ENCODE measurements at places on chromosomes 7 and 10. TPM values are rescaled to one million over a fixed set of nuclear protein-coding genes. Genes with fewer than 3 reads are reported as not detected.

The HGF gene
- 4.7 TPM for total RNA-seq

- no peak for DNase-seq
These were observed 76.0 kb downstream of the TYW1B start for GRCh38 chr7:72751978-72752377.

The HERPUD2 gene
- total RNA-seq: 18.5 TPM

The DDC gene
- not detected for total RNA-seq

DNA sequence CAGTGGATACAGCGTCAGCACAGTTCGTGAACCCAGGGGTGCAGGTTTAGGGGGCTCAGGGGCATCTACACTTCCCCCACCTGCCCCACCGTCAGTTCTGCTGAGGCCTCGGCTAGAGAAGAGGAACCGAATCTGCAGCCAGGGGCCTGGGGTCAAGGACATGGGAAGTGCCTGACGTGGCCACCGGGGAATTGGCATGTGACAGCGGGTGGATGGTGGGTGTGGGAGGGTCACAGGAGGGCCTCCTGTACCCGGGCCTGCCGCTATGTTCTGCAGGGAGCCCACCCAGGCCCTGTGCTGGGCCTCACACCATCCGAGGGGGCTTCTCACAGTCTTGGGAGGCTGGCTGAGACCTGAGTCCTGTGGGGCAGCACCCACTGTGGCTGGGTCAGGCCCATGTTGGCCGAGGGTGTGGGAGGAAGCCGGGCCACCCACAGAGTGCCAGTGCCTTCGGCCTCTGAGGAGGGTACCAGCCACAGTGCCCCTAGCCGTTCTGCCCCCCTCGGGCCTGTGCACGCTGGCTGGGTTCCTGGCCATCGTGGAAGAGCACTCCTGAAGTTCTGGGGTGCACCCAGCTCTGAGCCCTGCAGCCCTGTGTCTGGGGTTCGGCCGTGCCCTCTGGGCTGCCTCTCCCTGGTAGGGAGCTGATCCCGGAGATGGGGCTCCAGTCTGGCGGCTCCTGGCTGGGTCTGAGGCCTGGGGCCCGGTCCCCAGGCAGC is 5.9 kb downstream of the TTYH3 start:
- no peak for DNase-seq

DNA sequence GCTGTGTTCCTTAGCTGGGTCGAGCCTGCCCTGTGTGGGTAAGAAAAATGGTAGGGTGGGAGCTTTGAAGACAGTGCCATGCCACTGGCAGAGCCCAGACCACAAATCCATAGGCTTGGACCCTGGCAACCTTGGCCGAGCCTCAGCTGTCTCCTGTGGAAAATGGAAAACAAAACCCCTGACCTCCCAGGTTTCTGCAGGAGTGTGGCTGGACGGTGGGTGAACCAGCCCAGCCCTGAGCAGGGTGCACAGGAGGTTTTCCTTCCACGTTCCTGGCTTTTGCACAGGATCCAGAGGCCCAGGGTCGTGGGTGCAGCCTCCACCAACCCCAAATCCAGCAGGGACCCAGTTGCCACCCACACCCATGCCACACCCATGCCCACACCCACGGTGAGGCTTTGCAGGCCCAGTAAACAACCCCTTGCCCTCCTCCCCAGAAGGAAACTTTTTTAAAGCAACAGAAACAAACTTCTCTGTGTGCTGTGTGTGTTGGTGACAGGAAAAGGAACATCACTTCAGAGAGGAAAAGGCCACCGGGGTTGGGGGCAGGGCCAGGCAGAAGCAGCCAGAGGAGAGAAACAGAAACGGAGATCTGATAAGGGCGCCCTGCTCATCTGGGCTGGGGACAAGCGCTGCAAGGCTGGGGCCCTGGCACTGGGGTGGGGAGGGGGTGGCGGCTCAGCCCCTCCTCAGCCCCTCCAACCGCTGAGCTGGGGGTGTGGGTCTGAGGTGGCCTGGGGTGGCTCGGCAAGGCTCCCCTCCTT is 20.7 kb upstream of the ZMIZ1 start:
- no peak for DNase-seq

DNA sequence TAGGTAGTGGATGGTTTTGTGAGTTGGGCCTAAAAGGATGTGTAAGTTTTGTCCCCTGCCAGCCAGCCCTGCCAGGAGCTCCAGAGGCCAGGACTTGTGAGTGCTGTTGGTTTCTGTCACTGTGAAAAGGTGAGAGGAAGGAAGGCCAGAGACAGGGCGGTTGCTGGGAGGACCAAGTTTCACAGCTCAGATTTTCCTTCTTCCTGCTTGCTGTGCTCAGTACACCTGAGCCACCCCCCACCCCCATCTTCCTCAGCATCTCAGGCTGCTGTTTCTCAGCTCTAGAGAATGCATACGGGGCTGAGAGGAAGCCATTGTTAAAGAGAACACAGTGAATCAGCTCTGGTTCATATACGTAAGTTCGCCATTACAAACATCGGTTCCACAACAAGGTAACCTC is 139.9 kb downstream of the BUB3 start:
- DNase-seq: no peak

- no peak for DNase-seq
These were observed 2.7 kb upstream of the HERPUD2 start for GRCh38 chr7:35697414-35698175.

The NUTM2E gene
- total RNA-seq: 0.20 TPM

The ANKRD30A gene
- total RNA-seq: 0.30 TPM

DNA sequence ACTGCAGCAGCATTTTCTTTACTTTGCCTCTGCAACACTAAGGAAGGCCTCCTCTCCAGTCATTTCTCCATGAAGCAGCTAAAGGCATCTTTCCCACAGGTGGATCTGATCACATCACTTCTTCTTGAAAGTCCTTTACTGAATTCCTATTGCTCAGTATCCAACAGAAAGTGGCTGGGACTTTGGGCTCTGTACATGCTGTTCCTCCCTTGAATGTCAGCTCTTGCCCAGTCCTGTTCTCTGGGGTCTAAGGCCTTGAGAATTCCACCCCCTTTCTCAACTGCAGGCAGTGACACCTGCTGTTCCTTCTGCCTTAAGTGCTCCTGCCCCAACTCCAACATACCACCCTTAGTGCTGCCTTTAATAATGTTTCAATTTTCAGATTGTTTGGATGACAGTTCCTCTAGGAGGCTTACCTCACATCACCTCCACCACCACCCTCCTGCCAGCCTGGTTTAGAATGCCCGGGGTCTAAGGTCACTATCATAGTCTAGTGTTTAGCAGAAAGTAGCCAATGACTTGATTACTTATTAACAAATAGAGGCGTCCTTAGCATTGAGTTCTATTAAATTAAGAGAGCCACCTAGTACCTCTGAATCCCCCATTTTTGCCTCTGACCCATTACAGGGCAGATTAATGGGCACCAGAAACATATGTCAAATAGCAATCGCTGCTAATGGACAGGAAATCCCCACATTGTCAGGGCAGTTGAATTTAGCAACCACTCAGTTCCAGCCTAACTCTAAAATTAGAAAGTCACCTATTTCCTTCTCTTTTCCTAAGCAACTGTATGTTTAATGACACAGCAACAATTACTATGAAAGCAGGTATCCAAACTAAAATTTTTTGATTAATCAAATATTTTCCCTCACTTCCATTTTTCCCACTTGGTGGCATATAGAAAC is 11.4 kb downstream of the INHBA start:
- no peak for DNase-seq

The GHRHR gene
- not detected for total RNA-seq

DNA sequence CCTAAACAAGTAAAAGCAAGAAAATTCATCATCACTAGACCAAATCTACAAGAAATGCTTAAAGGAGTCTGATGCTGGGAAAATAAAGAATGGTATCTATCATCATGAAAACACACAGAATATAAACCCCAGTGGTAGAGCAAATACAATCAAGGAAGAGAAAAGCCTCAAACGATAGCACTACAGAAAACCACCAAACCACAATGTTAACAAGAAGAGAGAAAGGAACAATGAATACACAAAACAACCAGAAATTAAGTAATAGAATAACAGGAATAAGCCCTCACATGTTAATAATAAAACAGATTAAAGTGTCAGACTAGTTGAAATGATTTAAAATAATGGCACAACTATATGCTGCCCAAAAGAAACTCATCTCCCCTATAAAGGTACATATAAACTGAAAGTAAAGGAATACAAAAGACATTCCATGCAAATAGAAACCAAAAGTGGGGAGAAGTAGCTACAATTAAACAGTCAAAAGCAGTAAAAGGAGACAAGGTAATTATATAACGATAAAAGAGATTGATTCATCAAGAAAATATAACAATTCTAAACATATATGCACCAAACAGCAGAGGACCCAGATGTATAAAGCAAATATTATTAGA is 77.3 kb downstream of the JMJD1C start:
- DNase-seq: no peak

The OR6V1 gene
- total RNA-seq: not detected

- DNase-seq: no peak
These were observed 260.3 kb downstream of the SNX13 start for GRCh38 chr7:17680026-17680425.

DNA sequence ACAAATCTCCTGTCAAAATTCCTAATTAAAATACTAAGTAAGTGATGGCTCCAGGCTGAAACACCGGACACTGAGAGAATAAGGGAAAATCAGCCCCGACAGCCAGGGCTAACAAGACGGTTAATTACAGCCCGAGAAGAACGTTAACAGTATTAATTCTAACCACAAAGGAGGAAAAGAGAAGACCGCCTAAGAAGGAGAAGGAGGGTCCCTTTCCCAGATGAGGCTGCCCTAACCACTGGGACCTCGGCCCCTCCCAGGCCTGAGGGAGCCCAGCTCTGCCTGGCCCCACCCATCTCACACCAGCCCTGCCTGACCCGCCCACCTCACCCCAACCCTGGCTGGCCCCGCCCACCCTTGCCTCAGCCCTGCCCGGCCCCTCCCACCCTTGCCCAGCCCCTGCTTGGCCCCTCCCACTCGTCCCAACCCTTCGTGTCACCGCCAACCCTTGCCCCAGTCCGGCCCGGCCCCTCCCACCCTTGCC is 51.3 kb downstream of the PWWP2B start:
- no peak for DNase-seq

The SAP25 gene
- total RNA-seq: 0.39 TPM

GRCh38 chr10:13271552-13272163 is 28.2 kb downstream of the PHYH start:
- DNase-seq: no peak

GRCh38 chr10:58857251-58857805 is 319.1 kb upstream of the PHYHIPL start:
- no peak for DNase-seq

DNA sequence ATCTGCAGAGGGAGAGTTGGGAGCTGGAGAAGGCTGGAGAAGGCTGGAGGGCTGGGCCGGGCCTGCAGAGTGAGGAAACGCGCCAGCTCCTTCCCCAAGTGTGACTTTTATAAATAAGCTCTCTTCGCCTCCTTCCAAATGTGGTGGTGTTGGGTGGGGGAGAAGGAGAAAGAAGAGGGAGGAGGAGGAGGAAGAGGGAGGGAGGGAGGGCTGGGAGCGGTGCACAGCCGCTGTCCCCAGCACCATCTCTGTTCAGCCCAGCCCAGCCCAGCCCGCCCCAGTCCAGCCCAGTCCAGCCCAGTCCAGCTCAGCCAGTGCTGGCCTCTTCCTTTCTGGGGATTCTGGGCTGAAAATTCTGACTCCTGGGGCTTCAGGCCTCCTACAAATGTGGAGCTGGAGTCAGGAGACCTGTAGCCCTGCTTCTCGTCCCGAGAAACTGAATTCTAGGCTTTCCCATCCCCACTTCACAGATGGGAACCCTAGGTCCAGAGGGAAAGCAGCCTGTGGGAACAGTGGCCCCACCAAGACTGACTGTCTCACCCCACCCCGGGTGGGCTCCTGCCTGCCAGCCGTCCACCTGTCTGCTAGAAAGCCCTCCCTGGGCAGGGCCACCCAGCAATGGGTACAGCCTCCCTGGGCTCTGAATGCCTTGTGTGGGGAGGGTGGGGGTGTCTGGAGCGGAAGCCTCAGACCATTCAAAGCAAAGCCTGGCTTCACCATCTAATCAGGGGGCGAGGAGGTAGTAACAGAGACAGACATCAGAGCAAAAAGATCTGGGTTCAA is 2.3 kb downstream of the STX1A start:
- DNase-seq: no peak

- DNase-seq: no peak
These were observed 11.4 kb upstream of the SCART1 start for GRCh38 chr10:133442191-133442966.

DNA sequence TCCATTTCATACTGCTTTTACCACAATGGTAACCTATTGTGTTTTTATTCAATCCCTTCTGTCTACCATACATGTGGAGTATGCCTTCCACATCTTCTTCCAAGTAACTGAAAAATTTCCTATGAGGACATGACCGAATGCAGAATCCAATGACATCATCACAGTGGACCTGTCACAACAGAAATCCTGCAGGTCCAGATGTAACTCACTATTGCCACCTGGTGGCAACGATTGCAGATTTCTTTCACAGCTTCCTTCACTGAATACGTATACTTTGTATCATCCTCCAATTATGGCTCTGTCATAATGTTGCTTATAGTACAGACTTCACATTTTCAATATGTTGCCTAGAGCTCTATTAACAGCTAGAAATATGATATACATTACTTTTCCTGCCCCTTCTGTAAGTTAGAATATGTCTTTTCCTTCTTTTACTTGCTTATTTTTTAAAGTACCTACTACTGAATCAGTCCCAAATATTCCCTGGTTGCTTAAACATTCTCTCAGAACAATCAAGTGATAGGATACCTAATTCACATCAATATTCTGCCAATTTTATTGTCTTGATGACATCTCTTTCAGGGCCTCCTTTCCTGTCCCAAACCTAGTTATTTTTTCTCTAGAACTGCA is 45.4 kb downstream of the SLC13A1 start:
- DNase-seq: peak; percentile 45

- no peak for DNase-seq
These were observed 23.3 kb downstream of the SFRP4 start for GRCh38 chr7:37893359-37893758.

DNA sequence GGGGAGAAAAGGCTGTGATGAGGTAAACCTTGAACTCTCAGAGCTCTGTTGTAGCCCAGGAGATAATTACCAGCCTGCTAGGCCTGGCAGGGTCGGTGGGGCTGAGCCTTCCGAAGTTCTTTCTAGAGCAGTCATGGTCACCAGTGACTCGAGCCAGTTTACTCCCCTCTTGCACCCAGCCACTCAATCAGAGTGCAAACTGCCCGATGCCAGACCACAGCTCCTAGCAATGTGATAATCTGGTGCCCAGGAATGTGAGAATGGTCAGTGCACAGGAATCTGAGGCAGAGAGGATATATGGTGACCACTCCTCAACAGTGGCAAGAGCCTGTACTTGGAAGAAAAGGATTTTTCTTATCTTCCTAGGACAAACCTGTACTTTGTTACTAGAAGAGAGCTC is 46.4 kb upstream of the KMT2E start:
- no peak for DNase-seq

DNA sequence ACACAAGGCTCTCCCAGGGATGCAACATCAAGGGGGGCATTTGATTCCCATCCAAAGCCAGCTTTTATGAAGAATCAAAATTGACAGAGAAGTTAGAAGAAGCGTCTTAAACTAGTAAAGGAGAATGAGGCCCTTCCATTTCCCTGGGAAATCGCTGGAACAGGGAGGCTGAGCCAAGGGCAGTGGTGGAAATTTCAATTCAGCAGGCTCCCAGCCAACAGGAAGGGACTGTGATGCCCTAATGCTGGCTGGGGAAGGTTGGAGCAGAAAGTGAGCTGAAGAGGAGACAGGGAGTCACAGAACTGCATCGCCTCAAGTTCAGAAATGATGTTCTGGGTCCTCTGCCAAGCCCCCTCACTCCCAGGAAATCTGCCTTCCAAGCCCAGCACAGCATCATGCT is 517.3 kb downstream of the GRID1 start:
- DNase-seq: no peak

The SLC37A3 gene
- total RNA-seq: 54.9 TPM

The NPY4R2 gene
- 0.49 TPM for total RNA-seq

Data from skin of body (tissue), 3 donors.